D721Med (cell line): ENCODE measurements at places on chromosomes 6 and 20.

DNA sequence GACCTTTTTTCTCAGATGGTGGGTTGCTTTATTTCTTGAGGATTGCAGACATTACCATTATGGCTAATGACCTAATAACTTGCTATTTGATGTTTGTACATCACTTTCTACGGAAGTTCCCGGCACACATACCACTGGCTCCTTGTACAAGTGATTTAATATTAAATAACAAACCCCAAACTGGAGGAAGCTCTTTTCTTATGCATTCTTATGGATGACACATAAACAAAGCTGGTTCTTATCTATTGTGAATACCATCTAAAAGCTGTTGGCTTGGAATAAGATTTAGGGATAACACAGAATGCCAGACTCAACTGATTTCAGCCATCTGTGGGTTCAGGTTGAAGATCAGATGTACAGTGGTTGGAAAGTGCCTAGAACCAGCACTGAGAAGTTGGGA lies 272.6 kb downstream of the TSHZ2 start:
- no peak for DNase-seq

- no peak for DNase-seq
Measured at GRCh38 chr6:131068165-131068564, 5.1 kb upstream of the EPB41L2 start.

DNA sequence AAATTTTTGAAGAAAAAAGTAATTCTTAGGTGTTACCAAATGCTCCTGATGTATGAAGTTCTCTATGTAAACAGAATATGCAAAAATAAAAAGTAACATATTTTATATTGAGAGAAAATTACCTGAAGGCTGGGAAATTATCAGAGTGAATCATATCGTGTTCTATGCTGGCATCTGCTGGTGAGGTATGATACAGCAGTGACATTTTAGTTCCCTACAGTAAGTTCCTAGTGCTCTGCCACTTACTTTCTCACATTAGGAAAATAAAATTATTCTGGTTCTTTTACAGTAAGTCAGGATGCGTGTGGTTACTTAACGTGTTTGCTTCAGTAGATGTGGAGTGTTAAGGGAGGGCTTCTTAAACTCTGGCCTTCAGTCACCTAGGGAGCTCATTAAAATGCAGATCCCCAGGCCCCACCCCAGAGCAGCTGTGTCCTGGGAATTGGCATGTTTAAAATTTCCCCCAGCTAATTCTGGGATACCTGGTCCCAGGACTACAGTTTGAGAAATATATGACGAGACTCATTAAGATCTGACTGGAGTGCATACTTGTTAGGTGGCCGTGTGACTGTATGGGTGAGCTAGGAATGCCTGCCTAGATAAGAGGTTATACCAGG lies 3.2 kb downstream of the ACTR5 start:
- no peak for DNase-seq

GRCh38 chr6:166553563-166554271 lies 32.8 kb downstream of the RAMACL start:
- no peak for DNase-seq

- DNase-seq, result no peak
Measured at GRCh38 chr20:52242237-52243230, 51.0 kb upstream of the ZFP64 start.

DNA sequence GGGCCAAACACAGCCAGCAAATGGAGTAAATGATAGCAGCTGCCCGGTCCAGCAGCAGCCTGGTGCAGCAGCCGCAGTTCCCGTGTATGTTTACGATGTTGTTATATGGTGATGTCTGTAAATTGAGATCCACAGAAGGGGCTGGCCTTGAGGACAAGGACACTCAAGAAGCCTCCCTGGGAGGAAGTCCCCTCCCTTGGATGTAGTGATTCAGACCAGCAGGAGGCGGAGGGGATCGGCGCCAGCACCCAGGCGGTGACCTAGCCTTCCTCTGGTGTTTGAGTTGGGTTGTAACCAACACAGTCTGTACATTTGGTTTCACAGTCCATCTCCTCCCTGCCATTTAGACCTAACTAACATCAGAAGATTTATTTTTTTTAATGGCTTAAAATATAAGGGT lies 187.8 kb downstream of the SYNDIG1 start:
- DNase-seq, result no peak

DNA sequence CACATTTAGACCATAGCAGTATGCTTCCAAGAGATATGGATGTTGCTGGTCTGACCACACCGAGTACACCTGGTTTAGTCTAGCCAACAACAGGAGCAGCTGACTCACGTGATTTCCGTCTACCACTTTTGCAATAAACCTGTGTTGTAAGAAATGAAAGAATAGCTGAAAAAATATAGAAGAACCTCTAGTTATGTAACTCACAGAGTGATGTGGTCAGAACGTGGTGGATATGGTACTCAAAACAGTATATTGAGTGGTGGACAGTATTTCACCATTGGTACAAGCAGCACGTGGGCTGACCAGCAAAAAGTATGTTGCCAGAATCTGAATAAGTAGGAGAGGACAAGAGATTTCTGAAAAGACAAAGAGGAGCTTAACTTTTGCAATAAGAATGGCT lies 226.9 kb downstream of the TBC1D7 start:
- no peak for DNase-seq

DNA sequence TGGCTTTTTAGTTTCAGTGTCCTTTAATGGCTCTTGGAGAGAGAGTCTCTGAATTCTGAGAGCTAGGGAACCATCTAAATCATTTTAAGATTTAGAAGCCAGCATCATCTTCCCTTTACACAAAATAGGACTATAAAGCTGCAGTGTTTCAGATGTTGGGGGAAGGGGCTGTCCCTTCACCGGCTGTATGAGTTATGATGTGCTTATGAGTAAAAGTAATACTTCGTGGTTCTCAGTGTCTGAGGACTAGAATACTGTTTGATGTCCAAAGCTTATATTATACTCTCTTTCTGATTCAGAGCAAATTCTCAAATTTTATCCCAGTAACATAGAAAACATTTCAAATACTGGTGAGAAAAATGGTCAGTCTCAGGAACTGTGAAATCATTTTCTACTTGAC lies 63.5 kb upstream of the FAM8A1 start:
- DNase-seq, result no peak

- no peak for DNase-seq
Measured at GRCh38 chr20:6888736-6889395, 121.4 kb downstream of the BMP2 start.

DNA sequence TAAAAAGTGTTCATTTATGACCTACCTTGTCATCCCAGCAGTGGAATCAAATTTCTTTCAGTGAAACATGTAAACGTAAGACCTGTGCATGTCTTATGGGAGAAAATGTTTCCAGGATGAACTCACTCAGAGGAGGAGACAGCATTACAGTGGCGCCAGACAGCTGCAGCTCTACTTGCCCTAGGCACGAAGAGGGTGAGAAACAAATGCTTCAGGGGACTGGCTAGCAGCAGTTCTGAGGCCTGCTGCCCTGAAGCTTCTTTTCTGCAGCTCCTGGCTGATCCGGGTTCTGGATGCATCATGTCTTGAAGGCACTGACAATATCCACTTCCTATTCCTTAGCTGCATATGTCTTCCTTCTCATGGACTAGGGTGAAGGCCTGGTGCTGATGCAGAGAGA lies 120.2 kb downstream of the QRSL1 start:
- no peak for DNase-seq

DNA sequence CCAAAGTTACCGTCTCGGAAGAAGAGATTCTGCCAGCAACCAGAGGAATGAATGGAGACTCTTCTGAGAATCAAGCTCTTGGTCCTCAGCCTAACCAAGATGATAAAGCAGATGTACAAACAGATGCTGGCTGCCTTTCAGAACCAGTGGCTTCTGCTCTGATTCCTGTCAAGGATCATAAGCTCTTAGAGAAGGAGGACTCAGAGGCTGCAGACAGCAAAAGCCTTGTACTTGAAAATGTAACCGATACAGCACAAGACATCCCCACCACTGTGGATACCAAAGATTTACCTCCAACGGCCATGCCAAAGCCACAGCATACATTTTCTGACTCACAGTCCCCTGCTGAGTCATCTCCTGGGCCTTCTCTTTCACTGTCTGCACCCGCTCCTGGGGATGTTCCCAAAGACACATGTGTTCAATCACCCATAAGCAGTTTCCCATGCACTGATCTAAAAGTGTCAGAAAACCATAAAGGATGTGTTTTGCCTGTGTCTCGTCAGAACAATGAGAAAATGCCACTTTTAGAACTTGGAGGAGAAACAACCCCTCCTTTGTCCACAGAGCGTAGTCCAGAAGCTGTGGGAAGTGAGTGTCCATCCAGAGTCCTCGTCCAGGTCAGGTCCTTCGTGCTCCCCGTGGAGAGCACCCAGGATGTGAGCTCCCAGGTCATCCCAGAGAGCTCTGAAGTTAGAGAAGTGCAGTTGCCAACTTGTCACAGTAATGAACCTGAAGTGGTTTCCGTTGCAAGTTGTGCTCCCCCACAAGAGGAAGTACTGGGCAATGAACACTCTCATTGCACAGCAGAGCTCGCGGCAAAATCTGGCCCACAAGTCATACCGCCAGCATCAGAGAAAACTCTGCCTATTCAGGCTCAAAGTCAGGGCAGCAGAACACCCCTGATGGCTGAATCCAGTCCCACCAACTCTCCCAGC lies 109.6 kb downstream of the RTN4IP1 start:
- no peak for DNase-seq

DNA sequence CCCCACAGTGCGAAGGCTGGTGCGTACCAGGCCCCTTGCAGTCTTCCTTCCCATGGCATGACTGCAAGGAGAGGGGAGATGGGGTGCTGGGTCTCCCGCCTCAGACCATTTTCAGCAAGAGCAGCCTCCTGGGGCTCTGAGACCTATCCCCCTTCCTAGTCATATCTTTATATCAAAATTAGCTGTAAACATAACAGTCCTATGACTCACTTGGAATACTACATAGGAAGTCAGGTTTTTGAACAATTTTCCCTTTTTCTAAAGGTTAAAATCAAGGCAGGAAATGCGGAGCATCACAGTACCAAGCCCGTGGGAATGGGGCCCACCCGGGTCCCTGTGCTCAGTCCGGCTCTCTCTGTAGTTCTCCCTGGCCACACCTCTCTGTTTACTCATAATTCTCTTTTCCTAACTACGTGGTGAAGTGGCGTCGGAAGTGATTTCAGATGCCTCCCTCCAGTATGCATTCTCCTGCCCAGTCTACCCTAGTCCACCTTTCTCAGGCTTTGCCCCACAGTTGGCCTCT lies 109.8 kb upstream of the TMEM170B start:
- DNase-seq, result no peak

DNA sequence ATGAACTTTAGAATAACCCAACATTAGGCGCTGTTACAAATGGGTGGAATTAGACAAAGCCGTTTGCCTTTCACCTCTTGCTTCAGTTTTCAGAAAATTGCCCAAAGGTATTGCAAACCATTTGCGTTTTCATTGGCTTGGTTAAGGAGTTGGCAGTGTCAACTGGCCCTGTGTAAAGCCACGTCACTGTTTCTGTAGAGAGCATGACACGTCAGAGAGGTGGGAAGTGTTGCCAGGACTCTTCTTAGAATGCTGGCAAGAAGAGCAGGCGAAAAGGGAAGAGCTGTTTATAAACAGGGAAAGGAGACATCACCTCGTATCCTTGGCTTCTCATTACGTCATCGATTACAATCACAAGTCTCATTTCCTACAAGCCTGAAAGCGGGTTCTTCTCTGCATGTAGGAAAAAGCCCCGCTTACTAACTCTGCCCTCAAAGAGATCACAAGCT lies 4.2 kb upstream of the IRF4 start:
- no peak for DNase-seq

GRCh38 chr20:50115041-50115512 lies 2.1 kb upstream of the UBE2V1 start:
- no peak for DNase-seq

GRCh38 chr6:130527173-130527572 lies 161.4 kb downstream of the TMEM200A start:
- DNase-seq, result no peak

- DNase-seq, result no peak
Measured at GRCh38 chr6:17478223-17478907, 85.0 kb downstream of the CAP2 start.
